ENCODE measurements at places on chromosomes 7 and 10.

GRCh38 chr10:101668566-101668965 lies 26.4 kb downstream of the FBXW4 start:
- no peak for DNase-seq

DNA sequence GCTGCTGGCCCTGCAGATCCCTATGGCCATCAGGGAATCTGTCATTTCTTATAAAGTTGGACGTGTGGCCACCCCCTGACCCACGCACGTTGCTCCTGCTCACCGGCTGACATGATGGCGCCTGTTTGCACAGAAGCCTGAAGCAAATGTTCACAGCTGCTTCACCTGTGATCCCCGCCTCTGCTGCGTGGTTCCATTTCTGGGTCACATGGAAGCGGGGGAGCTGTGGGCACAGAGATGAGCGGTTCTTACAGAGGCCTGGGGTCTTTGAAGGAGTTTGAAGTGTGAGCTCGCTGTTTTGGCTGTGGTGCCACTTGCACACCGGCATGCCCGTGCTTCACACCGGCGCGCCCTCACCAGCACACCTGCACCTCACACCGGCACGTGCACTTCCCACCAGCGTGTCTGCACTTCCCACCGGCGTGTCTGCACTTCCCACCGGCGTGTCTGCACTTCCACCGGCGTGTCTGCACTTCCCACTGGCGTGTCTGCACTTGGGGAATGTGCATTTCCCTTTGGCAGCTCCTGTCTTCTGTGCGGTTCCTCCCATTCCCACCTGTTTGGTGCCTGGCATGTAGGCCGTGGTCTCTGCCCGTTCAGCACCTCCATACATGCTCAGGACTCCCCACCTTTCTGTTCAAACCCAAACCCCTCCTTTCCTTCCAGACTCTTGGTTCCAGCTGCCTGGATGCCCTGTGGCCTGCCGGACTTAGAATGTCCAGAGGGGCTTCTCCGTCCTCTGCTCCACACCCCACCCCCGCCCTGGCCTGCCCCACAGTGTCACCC lies 86.7 kb downstream of the INPP5A start:
- no peak for DNase-seq

DNA sequence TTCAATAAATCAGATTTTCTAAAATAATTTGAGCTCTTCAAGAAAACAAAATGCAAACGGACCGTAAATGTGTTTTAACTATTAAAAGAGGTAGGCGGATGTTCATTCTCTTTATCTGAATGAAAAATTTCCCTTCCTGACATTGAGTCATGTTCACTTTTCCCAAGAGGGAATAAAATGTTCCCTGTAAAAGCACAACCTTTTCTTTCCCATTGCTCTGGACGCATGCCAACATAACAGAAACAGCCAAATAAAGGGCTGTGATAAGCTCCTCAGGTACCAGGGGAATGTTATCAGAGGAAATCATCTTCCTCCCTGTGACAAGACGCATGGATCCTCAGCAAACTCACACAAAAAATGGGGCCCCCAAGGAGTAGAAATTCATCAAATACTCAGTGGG lies 251.8 kb downstream of the MTERF1 start:
- no peak for DNase-seq

GRCh38 chr10:64271983-64272382 lies 750.8 kb downstream of the REEP3 start:
- no peak for DNase-seq

GRCh38 chr7:100545360-100546128 lies 6.5 kb downstream of the AGFG2 start:
- DNase-seq = peak; percentile 57

- DNase-seq = no peak
Observed at GRCh38 chr7:70694971-70695794, 436.8 kb upstream of the GALNT17 start.

DNA sequence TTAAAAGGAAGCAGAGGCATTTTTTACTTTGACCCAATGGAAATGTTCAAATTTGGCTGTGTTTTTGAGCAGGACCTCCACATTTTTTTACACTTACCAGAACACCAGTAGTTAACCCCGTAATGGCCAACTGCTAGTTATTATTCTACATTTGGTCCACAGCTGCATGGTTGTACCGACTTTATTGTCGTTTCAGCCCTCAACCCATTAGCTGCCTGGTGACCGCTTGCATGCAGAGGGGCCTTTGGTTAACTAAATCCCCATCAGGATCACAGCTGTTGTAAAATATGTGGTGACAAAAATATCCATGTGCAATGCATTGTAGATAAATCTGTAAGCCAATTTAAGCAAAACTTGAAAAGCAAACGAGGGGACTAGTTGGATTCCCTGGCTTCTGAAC lies 342.2 kb upstream of the MEOX2 start:
- DNase-seq = no peak

DNA sequence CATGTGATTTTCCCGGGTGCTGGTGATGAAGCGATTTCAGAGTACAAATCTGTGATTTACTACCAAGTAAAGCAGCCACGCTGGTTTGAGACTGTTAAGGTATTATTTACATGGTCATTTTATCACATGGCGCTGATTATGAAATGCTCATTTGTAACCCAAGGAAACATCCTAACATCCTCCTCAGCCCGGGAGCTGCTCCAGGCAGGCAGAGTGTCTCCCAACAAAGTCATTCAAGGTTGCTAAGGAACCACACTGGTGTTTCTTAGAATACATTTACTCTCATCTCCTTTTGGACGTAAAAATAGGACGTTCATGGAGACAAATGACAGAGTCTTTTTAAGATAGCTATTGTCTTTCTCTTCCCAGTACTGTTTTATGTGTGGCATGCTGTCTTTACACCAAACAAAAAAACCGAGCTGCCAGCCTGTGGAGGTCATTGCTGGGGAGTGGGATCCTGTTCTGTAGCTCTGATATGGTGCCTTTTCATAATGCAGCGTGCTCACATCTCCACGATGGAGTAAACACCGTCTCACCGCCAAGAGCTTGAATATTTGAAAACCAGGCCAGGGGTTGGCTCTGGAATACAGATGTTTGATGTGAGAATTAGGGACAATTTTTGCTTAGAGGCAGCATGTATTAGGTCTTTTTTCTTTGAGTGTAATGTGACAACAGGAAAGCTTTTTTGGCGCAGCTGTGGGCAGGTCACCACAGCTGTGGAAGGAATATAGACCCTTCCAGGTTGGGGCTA lies 119.6 kb downstream of the DOCK1 start:
- DNase-seq = no peak

DNA sequence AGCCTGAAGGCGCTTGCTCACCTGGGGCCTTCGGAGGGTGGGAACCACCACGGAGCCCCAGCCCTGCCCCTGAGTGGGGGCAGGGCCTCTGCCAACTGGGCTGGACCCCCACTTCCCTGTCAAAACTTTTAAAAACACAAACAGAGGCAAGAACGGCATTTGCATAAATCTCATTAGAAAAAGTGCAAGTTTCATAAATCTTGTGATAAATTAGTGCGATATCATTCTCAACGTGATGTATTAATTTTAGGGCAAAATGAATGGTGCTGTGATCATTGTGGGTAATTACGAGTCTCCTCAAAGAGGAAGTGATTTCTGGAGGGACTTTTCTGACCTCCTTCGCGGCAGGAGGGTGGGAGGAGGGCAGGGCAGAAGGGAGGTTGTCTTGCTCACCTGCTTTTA lies 98.3 kb downstream of the CDH23 start:
- no peak for DNase-seq

GRCh38 chr10:110006358-110007160 lies 1.2 kb upstream of the ADD3 start:
- DNase-seq = peak; percentile 22

DNA sequence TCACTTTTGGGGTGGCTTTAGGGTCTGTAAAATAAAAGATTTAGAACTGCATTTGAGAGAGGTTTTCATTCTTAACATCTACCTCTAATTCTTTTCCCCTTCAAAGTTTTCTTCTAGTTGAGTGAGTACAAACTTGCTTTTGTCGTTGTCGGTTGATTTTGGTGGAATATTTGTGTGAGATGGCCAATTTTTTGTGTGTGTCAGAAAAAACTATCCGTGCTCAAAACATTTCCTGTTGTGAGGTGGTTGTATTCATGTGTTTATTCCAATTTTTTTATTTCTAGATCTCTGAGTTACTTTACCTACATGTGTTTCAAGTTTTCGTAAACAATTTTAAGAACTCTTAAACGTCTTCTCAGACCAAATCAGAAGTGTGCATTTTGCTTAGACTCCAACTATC lies 1.6 kb downstream of the AHR start:
- DNase-seq = no peak

- no peak for DNase-seq
Observed at GRCh38 chr7:136086712-136087111, 109.6 kb upstream of the MTPN start.

DNA sequence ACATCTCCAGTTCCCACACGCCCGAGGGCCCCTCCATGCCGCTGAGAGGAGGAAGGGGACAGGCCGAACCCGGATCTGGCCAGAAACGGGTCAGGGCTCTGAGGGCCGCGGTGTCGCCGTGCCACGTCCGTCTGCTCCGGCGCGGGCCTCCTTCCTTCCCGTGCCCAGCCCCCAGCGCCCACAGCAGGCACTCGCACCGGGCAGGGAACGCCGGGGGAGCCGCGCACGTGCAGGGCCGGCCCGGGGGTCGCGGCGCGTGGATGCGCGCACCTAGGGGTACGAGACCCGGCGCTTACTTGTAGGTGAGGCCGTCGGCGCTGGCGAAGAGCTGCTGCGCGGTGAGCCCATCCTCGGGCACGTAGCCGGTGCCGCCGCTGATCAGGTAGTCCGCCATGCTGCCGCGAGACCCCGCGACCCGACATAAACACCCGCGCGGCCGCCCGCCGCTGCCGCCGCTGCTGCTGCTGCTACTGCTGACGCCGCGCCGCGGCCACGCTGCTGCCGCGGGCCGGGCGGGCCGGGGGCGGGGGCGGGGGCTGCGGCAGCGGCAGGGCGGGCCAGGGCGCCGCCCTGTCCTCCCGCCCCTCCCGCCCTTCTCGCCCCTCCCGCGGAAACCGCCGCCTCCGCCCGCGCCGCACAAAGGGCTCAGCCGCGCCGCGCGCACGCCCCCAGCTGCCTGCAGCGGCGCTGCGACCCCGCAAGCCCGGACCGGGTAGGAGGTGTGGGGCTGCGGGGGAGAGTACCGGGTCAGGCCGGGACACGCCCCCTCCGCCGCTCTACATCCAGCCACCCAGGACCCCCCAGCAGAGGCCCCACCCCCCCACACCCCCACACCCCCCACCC lies 4.1 kb downstream of the IMPDH1 start:
- DNase-seq = peak; percentile 65

DNA sequence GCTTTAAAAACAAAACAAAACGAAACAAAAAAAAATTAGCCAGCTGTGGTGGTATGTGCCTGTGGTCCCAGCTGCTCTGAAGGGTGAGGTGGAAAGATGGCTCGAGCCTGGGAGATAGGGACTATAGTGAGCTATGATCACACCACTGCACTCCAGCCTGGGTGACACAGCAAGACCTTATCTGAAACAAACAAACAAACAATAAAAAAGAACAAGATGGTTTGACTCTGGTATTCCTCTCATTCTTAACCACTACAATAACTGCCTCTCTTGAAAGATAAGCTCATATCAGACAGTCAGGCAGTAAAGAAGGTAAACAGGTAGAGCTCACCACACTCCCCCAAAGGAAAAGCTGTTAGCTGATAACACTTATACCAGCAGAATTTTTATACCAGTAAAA lies 14.1 kb upstream of the DUSP5 start:
- DNase-seq = no peak

- DNase-seq = no peak
Observed at GRCh38 chr10:14491811-14492210, 161.1 kb upstream of the FRMD4A start.

- no peak for DNase-seq
Observed at GRCh38 chr7:129898502-129899160, 54.1 kb downstream of the UBE2H start.

DNA sequence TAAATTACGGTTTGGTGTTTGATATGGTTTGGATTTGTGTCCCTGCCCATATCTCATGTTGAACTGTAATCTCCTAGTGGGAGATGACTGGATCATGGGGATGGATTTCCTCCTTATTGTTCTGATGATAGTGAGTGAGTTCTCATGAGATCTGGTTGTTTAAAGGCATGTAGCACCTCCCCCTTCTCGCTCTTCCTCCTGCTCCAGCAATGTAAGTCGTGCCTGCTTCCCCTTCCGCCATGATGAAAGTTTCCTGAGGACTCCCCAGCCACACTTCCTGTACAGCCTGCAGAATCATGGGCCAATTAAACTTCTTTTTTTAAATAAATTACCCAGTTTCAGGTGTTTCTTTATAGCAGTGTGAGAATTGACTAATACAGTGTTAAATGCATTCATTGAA lies 116.6 kb downstream of the DOCK4 start:
- no peak for DNase-seq

DNA sequence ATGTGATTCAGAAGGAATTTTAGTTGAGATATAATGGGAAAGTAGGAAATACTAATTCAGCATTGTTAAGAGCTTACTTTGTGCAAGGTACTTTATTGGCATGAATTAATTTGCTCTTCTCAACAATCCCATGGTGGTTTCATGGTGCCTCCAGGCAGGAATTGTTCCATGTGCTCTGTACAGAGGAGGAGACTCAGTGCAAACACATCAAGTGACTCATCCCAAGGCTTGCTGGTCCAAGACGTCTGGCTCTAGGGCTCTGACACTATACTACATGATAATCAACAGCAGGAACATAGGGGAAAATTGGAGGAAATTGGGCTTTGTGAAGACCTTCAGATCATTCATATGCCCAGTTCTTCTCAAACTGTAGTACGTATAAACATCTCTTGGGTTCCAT lies 66.5 kb upstream of the PRKG1 start:
- no peak for DNase-seq

DNA sequence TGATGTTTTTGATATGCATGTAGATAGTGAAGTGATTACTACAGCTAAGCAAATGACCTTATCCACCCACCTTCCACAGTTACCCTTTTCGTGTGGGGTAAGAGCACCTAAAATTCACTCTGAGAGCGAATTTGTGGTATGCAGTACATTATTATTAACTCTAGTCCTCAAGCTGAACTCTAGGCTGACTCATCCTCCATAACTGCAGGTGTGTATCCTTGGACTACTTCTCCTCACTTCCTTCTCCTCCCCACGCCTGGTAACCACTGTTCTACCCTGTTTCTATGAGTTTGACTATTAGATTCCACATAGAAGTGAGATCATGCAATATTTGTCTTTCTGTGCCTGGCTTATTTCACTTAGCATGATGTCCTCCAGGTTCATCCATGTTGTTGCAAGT lies 484.6 kb downstream of the GATA3 start:
- no peak for DNase-seq

GRCh38 chr10:69643779-69644657 lies 14.0 kb downstream of the FAM241B start:
- DNase-seq = no peak
